Activated CD8-positive, alpha-beta T cell treated with anti-CD3 and anti-CD28 coated beads for 36 hours (primary cell): ENCODE measurements at places on chromosomes 7 and 10.
A peak's percentile ranks its signal among the peaks of the same experiment; 100 is the strongest.

DNA sequence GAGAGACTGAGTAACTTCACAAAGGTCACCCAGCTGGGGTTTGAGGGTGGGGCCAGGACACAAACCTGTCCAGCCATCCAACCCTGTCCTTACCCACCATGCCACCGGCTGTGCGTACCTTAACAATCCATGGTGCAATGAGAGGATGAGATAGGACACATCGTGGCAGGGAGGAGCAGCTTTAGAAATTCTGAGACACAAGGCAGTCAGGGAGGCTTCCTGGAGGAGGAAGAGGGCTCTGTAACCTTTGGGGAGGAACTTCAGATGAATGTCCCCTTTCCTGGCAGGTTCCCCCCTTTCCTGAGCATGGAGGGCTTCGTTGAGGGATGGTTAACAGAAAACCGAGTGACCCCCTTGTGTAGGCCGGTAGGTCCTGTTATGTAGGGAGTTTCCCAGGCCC lies 35.6 kb upstream of the SLC29A3 start:
- no peak for DNase-seq

GRCh38 chr7:151218170-151218569 lies 7.9 kb upstream of the H2BK1 start:
- DNase-seq: no peak

- DNase-seq: peak; percentile 25
These were observed 7.7 kb upstream of the OPN1SW start for GRCh38 chr7:128783143-128783861.

GRCh38 chr10:96588616-96589419 lies 2.0 kb upstream of the TM9SF3 start:
- DNase-seq: peak; percentile 59

DNA sequence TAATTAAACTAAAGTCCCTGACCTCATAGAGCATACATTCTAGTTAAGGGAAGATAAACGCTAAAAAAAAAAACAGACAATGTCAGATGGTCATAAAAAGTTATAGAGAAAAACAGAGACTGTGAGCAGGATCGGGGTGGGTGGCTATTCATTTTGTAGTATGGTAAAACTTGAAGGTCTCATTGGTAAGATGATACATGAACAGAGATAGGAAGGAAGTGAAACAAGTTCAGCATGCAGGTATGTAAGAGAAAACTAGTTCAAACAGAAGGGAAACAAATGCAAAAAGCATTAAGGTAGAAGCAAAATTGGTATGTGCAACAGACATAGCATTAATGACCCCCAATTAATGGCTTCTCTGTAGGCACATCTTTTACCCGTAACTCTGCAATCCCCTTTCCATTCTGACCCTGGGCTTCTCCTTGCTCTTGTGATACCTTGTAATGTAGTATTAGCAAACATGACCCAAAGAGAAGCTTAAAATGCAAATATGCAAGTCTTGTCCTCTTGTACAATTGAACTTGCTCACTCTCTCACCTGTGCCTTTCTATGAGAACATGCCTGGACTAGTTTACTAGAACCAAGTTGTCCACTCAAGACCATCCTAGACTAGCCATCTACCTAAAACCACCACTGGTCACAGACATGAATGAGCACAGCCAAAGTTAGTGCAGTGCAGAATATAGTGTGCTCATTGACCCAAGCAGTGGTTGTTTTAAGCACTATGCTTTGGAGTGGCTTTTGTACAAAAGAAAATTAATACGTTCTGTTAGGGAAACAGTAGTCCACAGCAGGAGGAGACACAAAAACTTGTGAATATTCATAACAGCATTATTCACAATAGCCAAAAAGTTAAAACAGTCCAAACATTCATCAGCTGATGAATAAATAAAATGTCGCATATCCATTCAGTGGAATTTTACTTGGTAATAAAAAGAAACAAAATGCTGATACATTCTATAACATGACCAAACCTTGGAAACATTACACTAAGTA lies 57.0 kb downstream of the BRAF start:
- DNase-seq: no peak

DNA sequence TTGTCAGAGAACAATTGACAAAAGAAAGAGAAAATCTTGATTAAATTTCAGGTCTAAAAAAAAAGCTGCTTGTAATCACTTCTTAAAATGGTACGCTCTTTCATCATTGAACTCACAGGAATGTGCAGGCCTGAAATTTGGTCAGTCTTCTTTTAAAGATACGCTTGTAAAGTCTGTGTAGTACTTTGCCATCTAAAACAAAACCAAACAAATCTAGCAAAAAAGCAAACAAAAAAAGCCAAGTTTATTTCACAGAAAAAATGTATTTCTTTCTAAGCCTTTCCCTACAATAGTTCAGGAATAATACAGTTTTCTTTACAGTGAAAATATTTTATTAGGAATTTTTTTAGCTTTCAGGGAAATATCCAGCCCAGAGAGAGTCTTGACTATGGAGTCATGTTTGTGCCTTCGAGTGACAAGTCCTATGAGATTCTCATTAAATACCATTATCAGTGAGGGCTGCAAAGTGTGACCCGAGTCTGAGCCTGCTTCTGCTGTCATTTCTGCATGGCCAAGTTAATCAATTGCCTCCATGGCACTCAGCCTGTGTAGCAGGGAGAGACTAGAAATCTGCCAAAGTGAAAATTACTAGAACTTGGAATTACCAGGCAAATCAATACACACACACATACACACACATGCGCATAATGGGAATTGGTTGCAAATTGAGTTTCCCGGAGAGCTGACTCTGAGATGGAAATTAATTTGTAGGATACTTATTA lies 172.6 kb downstream of the OTUD1 start:
- DNase-seq: no peak

- no peak for DNase-seq
These were observed 20.0 kb downstream of the LRRC4 start for GRCh38 chr7:128011131-128011661.

- DNase-seq: no peak
These were observed 11.9 kb upstream of the DMTF1 start for GRCh38 chr7:87140271-87140748.
